ENCODE measurements at places on chromosomes 7 and 10.

DNA sequence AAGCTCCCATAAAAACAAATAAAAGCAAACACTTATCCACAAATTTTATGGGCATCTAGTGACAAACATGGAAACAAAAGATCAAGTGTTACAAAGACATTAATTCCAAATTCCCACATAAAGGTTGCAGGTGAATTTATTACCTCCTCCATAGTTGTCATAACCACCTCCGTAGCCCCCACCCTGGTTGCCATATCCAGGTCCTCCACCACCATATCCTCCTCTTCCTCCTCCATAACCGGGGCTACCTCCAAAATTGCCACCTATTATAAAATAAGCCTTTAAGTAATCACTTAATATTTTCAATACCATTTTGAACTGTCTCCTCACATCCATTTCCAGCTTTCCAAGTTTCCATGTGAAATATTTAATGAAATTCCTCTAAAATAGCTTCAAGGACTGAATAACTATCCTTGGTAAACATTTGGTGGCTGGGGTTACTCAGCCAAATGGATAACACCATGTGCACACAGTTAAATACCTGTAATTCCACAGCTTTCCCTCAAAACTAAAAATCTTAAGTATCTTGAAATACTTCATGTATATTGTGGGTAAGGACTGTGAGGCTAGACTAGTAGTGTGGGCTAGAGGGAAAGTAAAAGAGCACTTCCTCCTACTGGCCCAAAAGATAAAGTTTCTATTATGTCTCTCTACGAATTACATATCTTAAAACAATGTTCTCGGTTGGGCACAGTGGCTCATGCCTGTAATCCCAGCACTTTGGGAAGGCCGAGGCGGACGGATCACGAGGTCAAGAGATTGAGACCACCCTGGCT, 6.9 kb downstream of the HNRNPA2B1 start:
- DNase-seq = no peak

- DNase-seq = no peak
These were observed 594.5 kb upstream of the DPP6 start for GRCh38 chr7:153457746-153458145.

DNA sequence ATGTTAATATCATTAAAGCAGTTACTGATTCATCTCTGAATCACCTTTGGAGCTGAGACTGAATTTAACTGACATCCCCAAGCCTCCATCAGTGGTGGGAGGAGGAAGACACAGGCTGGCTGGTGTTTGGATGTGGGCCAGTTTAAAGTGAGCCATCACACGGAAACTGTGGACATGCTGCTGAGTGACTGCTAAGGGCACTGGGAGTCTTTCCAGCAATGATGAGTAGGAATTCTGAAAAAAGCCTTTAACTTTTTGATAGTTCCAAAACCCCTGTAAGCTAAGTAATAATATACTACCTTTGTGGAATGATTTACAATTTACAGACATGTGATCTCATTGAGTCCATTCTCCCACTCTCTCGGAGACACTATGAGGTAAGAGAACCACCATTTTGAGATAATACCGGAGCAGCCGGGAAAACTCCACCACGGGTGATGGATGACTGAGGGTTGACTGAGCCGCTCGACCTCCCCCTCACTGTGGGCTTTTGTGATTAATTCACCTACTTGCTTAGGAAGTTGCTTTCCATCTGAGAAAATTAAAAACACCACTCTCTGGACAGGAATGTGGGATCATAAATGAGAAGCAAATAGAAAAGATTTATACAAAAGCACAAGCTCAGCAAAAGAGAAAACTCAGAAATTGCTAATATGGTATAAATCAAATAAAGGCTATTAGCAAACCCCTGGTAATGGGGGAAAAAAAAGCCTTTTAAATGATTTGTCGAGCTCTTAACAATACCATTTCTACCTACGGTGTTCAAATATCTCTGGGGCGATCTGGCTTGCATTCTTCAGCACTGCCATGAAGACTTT, 194.8 kb downstream of the FANK1 start:
- DNase-seq = no peak

- DNase-seq = no peak
These were observed 6.7 kb upstream of the SMNDC1 start for GRCh38 chr10:110311357-110311949.

DNA sequence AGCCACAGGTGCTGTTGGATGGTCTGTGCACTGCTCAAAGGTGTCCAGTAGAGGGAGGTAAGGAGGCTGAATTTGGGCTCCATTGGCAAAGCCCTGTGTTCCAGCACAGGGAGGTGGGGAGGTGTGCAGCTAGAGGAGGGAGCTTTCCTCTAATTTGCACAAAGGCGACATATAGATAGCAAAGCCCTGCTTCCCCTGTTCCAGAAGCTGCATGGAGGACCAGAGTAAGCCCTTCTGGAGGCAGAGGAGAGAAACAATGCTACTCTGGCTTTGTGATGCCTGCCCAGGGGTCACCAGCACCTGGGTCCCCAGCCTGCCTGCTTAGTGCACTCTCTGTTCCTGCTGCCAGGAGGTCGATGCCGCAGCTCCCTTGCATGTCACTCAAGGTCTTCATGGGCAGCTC, 3.4 kb upstream of the ARHGAP22 start:
- no peak for DNase-seq

DNA sequence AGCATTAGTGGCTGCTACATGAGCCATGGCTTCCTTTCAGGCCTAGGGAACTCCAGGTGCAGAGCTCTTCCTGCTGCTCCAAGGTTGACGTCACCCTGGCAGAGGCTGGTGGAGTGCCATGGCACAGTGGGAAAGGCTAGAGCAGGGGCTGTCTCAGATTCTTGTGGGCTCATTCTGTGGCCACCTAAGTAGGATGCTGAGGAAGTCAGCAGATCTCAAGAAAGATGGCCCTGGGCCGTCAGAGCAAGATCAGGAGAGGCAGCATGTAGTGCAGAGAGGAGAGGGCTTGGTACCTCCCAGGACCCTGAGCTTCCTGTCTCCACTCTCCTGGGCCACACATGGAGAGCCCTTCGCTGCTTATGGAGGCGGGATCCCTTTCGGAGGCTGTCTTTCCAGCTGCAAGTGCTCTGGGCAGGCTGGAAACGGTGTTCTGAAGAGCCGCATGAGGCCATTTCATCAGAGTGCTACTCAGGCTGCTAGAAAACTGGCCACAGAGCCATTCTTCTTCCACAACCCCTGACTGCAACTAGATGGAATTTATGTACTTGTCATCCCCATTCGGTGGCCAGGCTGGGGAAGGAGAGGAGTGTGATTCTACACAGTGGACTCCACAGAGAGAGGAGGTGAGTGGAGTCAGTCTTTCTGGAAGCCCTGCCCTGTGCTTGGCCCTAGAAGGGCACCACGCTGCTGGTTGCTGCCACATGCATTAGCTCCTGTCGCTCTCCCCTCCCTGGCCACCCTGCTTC, 304.2 kb downstream of the RPS24 start:
- DNase-seq = no peak

DNA sequence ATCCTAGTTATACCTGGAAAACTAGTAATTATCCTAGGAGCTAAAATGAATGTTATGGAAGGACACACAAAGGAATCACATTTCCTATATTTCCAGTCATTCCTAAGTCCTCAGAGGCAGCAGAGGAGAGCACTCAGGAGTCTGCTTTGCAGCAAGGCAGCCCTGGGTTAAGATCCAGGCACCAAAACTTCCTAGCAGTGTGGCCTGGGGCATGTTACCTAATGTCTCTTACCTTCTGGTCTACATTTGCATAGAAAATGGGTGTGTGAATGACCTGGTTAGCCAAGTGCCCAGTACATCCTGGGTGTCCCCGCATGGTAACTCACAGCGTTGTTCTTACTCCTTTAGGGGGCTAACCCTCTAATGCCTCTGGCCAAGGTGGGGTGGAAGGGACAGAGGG, 135.9 kb downstream of the TAX1BP1 start:
- DNase-seq = no peak

DNA sequence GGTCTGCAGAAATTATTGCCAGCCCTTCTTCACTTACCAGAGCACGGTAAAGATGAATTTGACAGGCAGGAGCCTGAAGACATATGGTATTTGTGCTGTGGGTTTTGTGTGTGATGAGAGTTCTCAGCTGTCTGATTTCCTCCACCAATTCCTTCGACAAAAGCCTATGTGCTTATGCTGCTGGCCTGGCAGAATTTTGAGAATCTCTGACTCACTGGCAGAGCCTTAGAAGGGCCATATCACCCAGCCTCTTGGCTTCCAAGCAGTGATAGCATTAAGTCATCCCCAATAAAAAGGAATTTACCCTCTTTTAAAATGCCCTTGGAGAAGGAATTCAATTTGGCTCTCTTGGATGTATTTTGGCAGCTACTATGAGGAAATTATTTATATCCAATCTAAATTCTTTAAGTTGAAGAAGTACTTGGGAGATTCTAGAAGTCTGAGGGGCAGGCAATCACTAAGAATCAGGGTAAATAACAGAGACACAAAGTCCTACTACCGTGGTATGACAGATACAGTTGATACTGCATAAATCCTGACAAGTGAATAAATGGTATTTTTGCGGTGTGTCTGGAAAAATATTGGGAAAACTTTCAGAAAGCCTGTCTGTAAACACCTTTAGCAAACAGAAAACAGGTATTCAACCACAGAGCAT, 68.6 kb upstream of the EFCAB10 start:
- DNase-seq = no peak

- no peak for DNase-seq
These were observed 1.6 kb upstream of the MARVELD1 start for GRCh38 chr10:97711640-97712572.

GRCh38 chr7:141076377-141076776, 2.5 kb downstream of the TMEM178B start:
- DNase-seq = peak; percentile 46

DNA sequence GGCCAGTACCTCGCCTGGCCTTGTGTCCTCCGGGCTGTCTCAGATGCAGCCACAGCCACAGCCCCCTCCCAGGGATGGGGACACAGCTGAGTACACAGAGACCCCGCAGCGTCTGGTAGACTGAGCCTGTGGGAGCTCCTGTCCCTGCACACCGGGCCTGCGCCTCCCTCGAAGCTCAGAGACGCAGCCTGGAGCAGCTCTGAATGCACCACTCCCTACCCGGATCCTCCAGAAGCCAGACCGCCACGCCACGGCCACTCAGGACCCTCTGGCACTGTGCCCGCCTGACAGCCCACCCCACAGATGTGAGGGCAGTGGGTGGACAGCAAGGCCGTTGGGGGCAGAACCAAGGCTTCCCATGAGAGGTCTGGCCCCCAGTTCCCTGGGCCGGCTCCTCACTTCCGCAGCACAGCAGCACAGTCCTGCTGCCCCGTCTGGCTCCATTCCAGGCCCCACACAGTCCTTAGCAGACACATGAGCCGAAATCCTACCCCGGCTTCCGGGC, 40.8 kb downstream of the PAPOLB start:
- no peak for DNase-seq

DNA sequence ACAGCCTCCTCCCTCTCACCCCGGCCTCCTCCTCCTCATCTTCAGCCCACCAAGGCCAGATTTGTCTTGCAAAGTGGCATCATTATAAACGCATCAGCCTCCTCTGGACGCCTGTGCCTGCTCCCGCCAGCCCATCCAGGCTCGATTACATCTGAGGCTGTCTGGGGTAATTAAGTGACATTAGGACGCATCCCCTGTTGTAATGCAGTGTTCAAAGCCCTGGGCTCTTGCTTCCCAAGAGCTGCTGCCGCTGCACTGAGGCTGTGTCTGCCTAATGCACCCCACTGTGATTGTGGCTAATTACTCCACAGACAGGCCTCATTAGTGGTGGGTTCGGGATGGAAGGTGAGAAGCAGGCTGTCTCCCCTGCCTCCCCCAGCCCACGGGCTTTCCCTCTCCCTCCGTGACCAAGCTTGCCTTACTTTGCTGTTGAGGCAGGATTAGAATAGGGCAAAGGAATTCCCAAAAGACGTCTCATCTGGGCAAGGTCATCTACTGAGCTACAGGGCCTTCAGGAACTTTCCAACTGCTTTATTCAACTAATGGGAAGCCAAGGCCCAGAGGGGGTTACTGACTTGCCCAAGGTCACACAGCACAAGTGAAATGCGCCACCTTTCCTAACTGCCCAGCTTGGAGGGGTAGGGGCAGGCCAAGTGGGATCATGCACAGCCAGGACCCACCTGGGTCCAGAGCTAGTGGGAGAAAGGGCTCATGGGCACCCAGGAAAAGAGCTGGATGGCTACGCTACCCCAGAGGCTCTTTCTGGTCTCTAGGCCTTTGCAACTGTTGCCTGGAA, 66.2 kb upstream of the PCBD1 start:
- no peak for DNase-seq

- DNase-seq = no peak
These were observed 66.4 kb downstream of the MGAM2 start for GRCh38 chr7:142177869-142178268.

- DNase-seq = no peak
These were observed 355.2 kb downstream of the SUGCT start for GRCh38 chr7:40489844-40490602.

DNA sequence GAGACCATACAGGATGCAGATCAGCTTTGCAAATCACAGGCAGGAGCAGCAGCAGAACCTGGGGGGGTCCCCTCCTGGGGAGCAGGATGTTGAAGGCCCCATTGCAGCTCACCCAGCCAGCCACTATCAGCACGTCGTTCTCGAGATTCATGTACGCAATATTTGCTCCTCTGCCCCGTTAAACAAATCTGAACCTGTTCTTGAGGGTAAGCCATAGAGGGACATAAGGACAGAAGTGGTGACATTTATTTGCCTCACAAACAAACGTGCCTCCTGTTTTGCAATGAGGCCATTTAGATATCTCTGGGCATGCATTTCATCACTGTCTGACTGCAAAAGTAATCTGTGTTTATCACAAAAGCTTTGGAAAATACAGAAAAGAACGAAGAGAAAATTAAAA, 87.3 kb upstream of the BAIAP2L1 start:
- DNase-seq = no peak

GRCh38 chr7:107815254-107815882, 12.3 kb upstream of the SLC26A3 start:
- no peak for DNase-seq

GRCh38 chr10:77226853-77227565, 410.6 kb downstream of the KCNMA1 start:
- no peak for DNase-seq

DNA sequence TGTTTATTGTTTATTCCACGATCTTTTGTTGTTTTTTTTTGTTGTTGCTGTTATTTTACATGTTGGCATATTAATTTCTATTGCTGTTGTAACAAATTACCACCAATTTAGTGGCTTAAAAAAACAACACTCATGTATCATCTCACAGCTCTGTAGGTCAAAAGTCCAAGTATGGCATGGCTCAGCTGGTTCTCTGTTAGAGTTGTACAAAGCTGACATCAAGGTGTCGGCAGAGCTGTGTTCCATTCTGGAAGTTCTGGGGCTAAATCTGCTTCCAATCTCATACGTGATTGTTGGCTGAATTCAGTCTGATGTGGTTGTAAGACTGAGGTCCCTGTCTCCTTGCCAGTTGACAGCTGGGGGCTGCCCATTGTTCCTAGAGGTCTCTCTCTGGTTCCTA, 60.2 kb upstream of the FAM133B start:
- DNase-seq = no peak

- no peak for DNase-seq
These were observed 80.4 kb upstream of the CDK6 start for GRCh38 chr7:92916770-92917224.

- no peak for DNase-seq
These were observed 61.0 kb downstream of the TES start for GRCh38 chr7:116271161-116271913.
